ENCODE measurements at places on chromosomes 1 and 21. TPM values are rescaled to one million over a fixed set of nuclear protein-coding genes. Genes with fewer than 3 reads are reported as not detected.

PLA2G2F gene
- total RNA-seq = not detected

RYR2 gene
- total RNA-seq = 7.8 TPM

- H3K4me1 ChIP-seq = no peaks in the 10 kb centered on the region
- no peak for DNase-seq
- no peak overlapping the region for H3K27ac ChIP-seq
- H3K36me3 ChIP-seq = peaks cover 83% of the 10 kb centered on the region
Observed at GRCh38 chr1:169853341-169853740, 40.4 kb downstream of the SCYL3 start.

DNA sequence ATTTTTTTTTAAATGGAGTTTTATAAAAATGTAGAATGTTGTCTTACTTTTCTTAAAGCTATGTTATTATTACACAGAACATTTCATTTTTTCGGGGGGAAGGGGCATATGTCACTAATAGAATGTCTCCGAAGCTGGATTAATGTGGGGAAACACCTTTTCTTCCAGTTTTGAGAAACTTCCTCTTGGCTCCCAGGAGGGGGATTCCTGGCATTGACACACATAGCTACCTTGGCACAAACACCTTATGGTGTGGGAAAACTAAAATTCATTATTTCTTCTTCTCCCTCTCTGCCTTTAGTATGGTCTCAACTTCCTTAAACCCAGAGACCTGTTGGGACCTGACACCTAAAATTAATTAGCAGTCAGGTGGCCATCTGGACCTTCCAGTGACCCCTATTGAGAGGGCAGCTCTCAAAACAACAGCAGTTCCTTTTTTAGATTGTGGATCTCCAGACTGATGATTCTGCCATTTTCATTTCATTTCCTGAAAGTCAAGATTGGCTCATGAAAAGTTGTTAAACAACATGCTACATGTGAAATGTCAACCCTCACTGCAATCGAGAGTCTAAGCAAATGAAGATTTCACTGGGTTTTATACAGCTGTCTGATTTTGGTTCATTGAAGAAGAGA lies 70.1 kb upstream of the EDEM3 start:
- H3K27me3 ChIP-seq = no peaks in the 10 kb centered on the region
- H3K36me3 ChIP-seq = peaks cover 12% of the 10 kb centered on the region
- no peak overlapping the region for H3K4me3 ChIP-seq
- no peak overlapping the region for H3K27ac ChIP-seq
- no peak for DNase-seq

GRCh38 chr1:39877980-39878956 lies 5.0 kb downstream of the TRIT1 start:
- H3K4me1 ChIP-seq = peaks cover 26% of the 10 kb centered on the region
- H3K27me3 ChIP-seq = no peaks in the 10 kb centered on the region
- H3K4me3 ChIP-seq = no peak overlapping the region
- no peak for DNase-seq

DNA sequence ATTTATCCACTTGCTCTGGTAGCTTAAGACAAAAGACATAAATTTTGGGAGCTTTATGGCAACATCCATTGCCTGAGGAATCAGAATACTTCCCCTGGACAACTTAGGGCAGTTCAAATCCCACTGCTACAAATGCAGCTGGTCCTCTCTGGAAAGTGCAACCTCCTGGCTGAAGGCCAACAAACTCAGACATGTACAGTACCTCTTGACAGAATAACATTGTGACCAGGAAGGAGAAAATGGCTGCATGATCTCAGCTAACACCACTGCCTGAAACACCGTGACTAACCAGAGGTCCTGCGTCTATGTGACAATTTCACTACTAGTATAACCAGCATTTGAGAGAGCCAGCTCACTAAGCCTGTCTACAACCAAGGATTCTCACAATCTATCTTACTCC lies 218.9 kb downstream of the CRB1 start:
- no peaks in the 10 kb centered on the region for H3K4me1 ChIP-seq
- H3K27ac ChIP-seq = no peak overlapping the region
- H3K36me3 ChIP-seq = no peaks in the 10 kb centered on the region
- DNase-seq = no peak
- no peaks in the 10 kb centered on the region for H3K27me3 ChIP-seq

DNA sequence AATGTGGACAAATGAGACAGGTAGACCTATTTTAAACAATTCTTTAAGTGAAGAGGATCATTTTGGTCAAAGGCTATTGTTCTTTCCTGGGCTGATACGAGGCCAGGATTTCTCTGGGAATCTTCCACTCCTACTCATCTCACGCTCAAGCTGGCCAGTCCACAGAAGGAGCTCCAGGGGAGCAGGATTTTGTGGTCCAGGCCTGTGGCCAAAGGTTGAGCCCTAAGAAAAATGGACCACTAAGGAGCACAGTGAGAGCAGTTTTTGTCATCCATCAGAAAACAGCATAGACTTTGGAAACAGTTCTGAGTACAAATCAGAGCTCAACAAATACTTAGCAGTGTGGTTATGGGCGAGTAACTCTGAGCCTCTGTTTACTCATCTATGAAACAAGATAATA lies 260.2 kb upstream of the RUNX1 start:
- H3K36me3 ChIP-seq = no peaks in the 10 kb centered on the region
- H3K27me3 ChIP-seq = no peaks in the 10 kb centered on the region
- no peaks in the 10 kb centered on the region for H3K4me1 ChIP-seq
- no peak overlapping the region for H3K4me3 ChIP-seq
- no peak for DNase-seq
- no peak overlapping the region for H3K27ac ChIP-seq

- no peaks in the 10 kb centered on the region for H3K27me3 ChIP-seq
- H3K36me3 ChIP-seq = no peaks in the 10 kb centered on the region
- no peak overlapping the region for H3K4me3 ChIP-seq
- no peak for DNase-seq
- H3K4me1 ChIP-seq = peaks cover 7% of the 10 kb centered on the region
Observed at GRCh38 chr1:221045842-221046831, 166.9 kb downstream of the HLX start.

SERPINC1 gene
- total RNA-seq = not detected

- H3K4me3 ChIP-seq = peak overlapping the region; percentile 90
- no peaks in the 10 kb centered on the region for H3K36me3 ChIP-seq
- peaks cover 14% of the 10 kb centered on the region for H3K4me1 ChIP-seq
- H3K27ac ChIP-seq = peak overlapping the region; percentile 90
Observed at GRCh38 chr1:15684468-15685291, 560 bp downstream of the PLEKHM2 start.

PSMD4 gene
- 112 TPM for total RNA-seq

OR2M3 gene
- total RNA-seq = not detected

- H3K27me3 ChIP-seq = no peaks in the 10 kb centered on the region
- H3K27ac ChIP-seq = no peak overlapping the region
- H3K36me3 ChIP-seq = no peaks in the 10 kb centered on the region
- H3K4me1 ChIP-seq = peaks cover 2% of the 10 kb centered on the region
- no peak for DNase-seq
Observed at GRCh38 chr21:17777072-17777765, 41.9 kb downstream of the C21orf91 start.

ZNF648 gene
- not detected for total RNA-seq

GRCh38 chr1:153506831-153507413 lies 28.9 kb downstream of the S100A6 start:
- H3K4me1 ChIP-seq = peaks cover 3% of the 10 kb centered on the region
- no peaks in the 10 kb centered on the region for H3K27me3 ChIP-seq
- no peak overlapping the region for H3K4me3 ChIP-seq
- peak; percentile 73 for DNase-seq

FCRL5 gene
- 0.93 TPM for total RNA-seq

- H3K4me1 ChIP-seq = no peaks in the 10 kb centered on the region
- DNase-seq = no peak
- no peak overlapping the region for H3K4me3 ChIP-seq
- no peaks in the 10 kb centered on the region for H3K36me3 ChIP-seq
Observed at GRCh38 chr1:31658721-31659120, 14.0 kb upstream of the PEF1 start.

DNA sequence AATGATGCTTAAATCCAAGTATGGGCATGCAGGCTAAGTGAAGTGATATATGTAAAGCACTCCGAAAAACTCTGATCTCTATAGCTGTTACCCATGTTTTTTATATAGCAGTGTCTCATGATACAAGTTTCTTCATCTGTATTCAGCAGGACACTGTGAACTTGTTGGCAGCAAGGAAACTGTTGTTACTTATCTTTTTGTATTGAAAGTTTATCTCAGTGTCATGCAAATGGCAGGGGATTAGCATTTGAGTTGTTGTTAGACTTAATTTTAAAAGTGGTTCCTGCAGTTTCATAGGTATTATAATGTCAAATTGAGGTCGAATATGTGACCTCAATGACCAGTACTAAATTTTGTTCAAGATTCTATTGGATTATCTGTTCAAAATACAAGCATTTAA lies 47.9 kb downstream of the NCAM2 start:
- H3K4me3 ChIP-seq = no peak overlapping the region
- no peaks in the 10 kb centered on the region for H3K27me3 ChIP-seq
- no peak overlapping the region for H3K27ac ChIP-seq
- no peaks in the 10 kb centered on the region for H3K4me1 ChIP-seq
- DNase-seq = no peak

DNA sequence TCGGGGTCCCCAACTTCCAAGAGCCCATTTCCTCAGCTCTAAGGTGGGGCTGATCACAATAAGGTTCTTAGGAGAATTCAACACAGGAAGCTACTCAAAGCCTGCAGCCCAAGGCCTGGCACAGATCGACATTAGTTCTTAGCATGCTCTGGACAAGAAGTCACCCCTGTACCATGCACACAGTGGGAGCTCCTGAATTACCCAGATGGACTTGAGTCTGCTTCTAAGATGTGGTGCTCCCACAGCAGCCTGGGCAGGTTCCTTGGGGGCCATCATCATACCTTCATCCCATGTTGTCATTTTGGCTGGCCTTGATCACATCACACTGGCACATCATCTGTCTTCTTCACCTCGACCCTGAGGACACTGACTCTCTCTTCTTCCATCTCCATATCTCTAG lies 153.3 kb upstream of the VAMP3 start:
- no peak overlapping the region for H3K27ac ChIP-seq
- peak; percentile 32 for DNase-seq
- peaks cover 4% of the 10 kb centered on the region for H3K4me1 ChIP-seq
- H3K4me3 ChIP-seq = no peak overlapping the region

DNA sequence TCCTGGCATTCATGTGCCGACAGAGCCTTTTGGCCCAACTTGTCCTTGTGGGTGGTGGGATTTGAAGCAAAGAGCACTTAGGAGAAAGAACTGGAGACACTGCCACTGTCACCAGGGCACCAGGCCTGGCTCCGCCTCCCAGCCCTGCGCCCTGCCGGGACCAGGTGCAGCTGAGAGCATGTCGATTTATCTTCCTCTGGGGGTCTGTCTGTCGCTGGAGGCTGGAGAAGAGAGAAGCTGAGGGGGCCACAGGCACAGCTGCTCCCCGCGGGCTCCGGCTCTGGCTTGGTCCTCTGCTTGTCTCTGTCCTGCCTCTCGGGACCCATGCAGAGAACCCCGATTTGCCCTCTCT lies 28.2 kb downstream of the PCNT start:
- DNase-seq = no peak
- no peaks in the 10 kb centered on the region for H3K27me3 ChIP-seq
- H3K4me1 ChIP-seq = no peaks in the 10 kb centered on the region
- no peak overlapping the region for H3K27ac ChIP-seq

DNA sequence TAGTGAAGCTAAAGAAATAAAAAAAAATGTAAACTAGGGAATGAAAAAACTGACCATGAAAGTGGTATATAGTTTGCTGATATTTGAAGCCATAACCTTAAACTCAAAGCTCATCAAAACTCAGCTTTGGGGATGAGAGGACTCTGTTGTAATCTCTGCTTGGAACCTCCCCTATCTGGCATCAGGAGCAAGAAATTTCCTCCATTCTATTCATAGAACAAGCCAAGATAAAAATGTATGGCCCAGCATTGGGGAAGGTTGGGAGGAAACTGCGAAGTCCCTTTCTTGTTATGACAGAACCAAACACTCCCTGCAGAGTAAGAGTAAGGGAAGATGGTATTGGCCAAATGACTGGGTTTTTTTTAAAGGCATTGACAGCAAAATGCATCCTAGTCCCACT lies 35.6 kb downstream of the MCOLN2 start:
- H3K4me3 ChIP-seq = no peak overlapping the region
- DNase-seq = no peak
- peaks cover 12% of the 10 kb centered on the region for H3K4me1 ChIP-seq
- peak overlapping the region; percentile 25 for H3K27ac ChIP-seq

DNA sequence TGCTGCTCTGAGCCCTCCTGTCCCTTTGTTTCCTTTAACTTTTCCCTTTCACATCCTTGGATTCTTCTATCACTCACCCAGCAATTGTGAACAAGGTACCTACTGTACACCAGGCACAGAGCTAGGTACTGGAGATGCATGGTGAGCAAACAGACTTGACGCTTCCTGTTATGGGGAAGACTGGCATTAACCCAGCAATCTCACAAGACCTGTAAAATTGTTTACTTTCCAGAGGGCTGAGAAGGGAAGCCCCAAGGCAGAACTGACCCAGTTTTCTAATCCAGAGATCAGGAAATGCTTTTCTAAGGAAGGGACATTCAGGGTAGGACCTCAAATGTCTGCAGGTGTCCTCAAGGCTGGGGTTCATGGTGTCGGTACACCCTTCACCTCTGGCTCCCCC lies 171.6 kb upstream of the KAZN start:
- H3K36me3 ChIP-seq = no peaks in the 10 kb centered on the region
- H3K27ac ChIP-seq = no peak overlapping the region
- H3K4me1 ChIP-seq = no peaks in the 10 kb centered on the region
- no peaks in the 10 kb centered on the region for H3K27me3 ChIP-seq

- no peaks in the 10 kb centered on the region for H3K36me3 ChIP-seq
- H3K4me3 ChIP-seq = no peak overlapping the region
- H3K4me1 ChIP-seq = peaks cover 16% of the 10 kb centered on the region
Observed at GRCh38 chr1:22450351-22451021, 1.2 kb upstream of the ZBTB40 start.

GRCh38 chr1:56414728-56415224 lies 164.6 kb downstream of the PLPP3 start:
- no peaks in the 10 kb centered on the region for H3K27me3 ChIP-seq
- H3K4me3 ChIP-seq = no peak overlapping the region
- no peak for DNase-seq
- H3K36me3 ChIP-seq = no peaks in the 10 kb centered on the region
- H3K27ac ChIP-seq = no peak overlapping the region

CHI3L1 gene
- total RNA-seq = 85.1 TPM
